A673 (cell line): ENCODE measurements at places on chromosomes 11 and 22. TPM values are rescaled to one million over a fixed set of nuclear protein-coding genes. Genes with fewer than 3 reads are reported as not detected.

DNA sequence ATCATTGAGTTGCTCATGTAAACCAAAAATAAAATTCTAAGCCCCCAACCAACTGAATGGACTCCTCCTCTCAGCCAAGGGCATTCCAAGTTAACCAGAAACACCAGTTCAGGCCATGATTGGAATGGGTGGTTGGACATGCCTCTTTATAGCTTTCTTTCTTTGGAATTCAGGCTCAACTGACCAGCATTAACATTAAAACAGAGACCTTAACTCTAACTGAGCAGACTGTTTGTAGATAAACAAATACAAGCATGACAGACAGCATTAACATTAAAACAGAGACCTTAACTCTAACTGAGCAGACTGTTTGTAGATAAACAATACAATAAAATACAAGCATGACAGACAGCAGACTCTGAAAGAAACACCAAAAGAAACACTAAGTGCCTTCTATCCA is 278.2 kb downstream of the DLG2 start:
- no peak for DNase-seq

DNA sequence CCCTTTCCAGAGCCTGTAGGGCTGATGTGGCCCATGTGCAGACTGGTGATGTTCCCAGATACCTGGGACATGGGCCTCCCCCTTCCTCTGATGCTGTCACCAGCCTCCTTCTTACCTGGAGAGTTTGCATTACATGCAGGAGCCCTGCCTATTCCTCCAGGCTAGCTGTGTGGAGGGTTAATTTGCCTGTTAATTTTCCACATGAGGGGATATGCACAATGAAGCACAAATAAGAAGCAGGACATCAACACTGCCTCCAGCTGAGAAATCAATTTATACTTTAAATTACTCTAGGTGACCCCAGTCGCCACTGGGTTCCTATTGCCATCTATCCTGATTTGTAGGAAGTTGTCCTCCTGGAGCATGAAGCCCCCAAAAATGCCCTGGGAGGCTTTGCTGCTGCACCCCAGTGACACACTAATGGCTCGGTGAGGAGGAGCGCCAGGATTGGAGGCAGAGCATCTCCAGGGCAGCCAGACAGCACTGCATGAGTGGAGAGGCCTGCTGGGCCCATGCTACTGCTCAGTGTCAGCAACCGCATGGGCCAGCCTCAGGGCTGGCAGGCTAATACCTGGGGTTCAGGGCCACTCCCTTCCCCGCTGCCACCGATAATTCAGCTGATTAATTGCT is 101.6 kb upstream of the USP47 start:
- no peak for DNase-seq

DNA sequence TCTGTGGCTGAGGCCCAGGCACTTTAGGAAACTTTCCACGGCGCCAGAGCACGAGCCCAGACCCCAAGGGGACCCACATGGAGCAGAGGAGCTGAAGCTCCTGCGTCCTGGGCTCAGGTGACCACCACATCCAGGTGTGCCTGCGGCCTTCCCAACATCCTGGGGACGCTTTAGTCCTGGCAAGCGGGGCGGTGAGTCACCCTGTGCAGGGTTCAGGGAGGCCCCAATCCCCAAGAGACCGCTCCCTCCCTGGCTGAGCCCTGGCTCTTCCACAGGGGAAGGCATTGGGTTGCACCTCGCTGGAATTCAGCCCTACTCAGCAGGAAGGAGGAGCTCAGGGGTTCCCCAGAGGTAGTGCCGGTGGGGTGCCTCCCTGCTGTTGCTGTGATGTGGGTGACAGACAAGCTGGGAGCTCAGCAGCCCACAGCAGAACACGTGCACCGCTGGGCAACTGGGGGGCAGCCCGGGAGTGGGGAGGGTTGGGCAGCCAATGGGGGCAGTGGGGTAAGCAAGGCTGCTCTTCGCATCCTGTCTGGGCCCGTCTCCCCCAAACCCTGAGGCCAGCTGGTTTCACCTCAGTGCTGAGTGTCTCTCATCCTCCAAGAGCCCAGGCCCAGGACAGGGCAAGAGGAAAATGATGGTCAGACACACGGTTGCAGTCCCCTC is 802.8 kb downstream of the BRD1 start:
- DNase-seq, result no peak

DNA sequence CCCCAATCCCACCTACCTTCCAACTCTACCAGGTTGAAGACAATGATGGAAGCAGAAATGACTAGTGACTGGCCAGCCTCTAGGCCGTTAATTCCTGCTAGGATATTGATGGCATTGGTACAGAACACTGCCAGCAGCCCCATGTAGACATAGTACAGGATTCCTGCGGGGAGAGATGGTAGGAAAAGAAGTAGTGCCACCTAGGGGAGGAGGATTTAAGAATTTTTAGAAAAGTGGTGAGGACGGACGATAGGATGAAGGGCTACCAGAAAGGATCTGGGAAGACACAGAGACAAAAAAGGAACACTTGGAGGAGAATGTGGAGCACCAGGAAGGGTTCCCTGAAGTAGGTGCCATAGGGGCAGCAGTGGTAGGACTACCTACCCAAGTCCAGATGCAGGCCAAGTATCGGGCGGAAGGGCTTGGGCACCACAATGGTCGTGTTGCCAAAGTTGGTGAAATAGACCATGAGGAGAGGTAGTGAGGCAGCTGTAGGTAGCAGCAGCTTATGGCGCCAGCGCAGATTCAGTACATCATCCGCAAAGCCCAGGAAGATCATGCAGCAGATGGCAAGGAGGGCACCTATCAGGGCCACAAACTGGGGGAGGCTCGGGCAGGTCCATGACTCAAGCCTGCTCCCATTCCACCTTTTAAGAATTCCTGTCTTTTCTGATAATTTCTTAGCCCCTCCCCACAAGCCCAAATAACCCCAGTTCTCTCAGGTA is 1.2 kb downstream of the DPAGT1 start:
- DNase-seq, result peak; percentile 87

DNA sequence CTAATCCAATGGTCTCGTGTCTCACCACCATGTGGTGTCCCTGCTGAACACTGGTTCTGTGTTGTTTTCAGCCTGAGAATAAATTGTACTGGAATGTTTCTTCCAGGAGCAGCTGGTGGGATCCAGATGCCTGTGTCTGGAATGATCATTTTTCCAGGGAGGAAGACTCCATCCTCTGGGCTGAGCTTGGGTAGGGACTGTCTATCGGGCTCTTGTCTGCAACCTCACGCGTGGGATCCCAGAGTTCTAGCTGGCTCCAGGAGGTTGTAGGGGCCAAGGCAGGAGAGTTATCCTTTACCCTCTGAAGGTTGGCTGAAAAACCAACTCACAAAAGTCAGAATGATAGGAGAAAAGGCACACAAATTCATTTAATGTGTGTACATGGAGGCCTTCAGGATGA is 144.1 kb upstream of the B3GAT1 start:
- no peak for DNase-seq

- DNase-seq, result peak; percentile 70
These were observed 16.6 kb downstream of the ARAP1 start for GRCh38 chr11:72735495-72736027.

GRCh38 chr11:36016263-36016662 is 72.4 kb downstream of the LDLRAD3 start:
- DNase-seq, result no peak

DNA sequence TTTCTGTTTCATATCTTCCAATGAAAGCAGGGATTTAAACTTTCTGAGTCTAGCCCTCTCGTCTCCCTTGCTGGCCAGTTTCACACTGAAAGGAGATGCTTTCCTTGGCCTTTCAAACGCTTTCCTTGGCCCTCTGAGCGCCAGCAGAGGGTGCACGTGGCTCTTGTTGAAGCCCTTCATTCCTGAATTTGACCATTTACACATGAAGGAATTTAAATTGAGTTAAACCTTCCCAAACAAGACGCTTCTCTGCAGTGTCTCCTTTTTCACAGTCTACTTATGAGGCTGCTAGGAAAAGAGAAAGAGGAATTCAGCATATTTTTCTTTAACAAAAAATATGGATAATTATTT is 21.6 kb downstream of the NNMT start:
- DNase-seq, result peak; percentile 43

- peak; percentile 68 for DNase-seq
These were observed 20.9 kb upstream of the NARS2 start for GRCh38 chr11:78595436-78596130.

DNA sequence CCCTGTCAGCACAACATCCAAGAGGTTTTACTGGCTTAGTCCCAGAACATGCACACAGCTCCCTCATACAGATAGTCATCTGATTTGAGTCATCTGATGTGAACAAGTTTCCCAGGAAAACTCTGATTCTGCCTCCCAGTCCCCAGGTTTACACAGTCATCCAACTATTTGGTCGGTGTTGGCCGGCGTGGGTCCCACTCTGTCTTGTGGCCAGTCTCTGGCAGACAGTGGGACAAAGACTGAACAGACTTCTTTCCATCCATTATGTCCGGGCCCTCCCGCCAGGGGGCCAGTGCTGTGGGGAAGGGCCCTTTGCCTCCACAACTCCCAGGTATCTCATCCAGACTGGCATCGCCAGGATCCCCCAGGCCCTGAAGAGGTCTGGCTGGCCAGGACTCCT is 60.0 kb downstream of the BTG4 start:
- no peak for DNase-seq

DNA sequence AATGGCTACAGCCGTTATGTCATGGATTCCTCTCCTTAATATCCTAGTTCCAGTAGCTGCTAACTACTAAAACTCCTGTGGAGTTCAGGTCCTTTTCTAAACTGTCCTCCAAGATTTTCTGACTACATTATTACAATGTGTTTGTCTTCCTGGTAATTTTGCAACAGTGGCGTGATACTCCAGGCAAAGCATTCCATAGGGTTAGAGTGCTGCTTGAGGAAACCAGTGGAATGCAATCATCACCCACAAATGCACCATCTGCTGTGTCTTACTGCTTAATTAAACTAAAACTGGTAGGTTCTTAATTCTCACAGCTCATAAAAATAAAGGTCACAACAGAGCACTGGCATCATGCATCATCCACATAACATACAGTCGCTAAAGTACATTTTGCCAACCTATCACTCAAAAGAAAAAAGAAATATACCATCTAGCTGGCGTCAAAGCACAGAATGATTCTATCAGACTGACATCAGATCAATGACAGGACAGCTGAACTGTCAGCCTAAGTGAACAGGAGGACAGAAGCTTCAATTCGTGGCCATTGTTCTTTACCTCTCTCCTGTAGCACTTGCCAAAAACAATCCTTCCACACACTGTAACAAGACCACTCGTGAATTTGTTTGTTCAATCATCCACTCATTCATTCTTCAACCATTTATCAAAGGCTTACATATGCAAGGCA is 182.5 kb downstream of the CADM1 start:
- no peak for DNase-seq

DNA sequence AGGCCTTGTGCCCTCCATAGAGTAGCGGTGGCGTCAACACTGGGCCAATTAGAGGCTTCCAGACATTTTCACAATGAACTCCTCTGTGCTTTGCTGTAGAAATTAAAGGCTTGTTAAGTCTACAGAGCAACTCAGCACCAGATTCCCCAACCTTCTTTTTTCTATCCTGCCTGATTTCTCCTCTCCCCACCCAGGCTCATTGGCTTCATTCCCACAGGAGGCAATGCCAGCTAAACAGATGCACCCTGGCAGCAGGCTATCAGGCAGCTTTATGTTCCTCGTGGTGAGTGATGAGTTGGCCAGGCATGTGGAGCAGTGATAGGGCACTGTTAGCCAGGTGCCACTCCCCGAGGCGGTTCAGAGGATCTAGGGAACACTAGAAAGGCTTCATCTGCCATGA is 4.8 kb downstream of the DIXDC1 start:
- DNase-seq, result no peak

DNA sequence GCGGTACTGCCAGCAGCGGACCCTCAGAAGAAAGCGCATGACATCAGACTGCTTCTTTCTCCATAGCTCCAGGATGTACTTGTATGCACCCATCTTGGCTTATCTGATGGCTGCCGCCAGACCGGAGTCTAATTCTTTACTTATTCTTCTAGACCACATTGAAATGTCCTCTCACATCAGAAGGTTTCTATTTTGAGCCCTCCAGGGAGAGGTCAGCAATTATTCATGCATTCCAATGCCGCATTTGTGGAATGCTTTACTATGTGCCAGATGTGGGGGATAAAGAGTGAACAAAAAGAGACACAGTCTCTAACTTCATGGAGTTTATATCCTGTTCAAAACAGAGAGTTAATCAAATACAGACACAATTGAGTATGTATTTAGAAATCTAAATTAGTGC is 230.1 kb downstream of the MIAT start:
- peak; percentile 65 for DNase-seq

GRCh38 chr11:69873166-69874077 is 54.2 kb upstream of the FGF3 start:
- DNase-seq, result no peak

- no peak for DNase-seq
These were observed 887 bp downstream of the TRPC6 start for GRCh38 chr11:101582989-101583250.

DNA sequence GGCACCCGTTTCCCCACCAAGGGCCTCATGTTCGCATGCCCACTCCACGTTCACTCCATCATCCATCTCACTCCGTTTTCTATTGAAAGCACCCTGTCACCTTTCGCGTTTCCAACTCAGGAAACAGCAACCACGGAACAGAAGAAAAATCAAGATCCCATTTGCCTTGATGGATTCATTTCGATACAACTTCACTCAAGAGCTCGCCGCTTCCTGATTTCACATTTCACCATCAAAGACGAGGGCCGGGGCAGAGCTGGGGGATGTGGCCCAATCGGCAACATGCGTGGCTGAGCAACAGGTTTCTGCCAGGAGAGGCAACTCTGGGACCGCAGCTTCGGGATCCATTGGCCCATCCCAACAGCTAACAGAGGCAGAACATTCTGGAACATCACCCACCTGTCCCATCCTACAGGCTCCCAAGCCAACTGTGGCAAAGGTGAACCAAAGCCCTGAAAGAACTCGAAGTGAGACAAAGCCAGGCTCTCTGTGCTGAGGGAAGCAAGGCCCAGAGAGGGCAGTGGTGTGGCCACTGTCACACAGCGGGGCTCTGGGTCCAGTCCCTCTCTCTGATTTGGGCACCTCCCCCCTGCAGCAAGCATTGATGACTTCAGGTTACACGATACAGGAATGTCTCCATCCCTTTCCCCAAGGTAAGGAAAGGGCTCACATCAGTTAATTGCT is 36.2 kb upstream of the CD5 start:
- no peak for DNase-seq

- no peak for DNase-seq
These were observed 2.2 kb downstream of the SEPTIN3 start for GRCh38 chr22:41971431-41971830.

DNA sequence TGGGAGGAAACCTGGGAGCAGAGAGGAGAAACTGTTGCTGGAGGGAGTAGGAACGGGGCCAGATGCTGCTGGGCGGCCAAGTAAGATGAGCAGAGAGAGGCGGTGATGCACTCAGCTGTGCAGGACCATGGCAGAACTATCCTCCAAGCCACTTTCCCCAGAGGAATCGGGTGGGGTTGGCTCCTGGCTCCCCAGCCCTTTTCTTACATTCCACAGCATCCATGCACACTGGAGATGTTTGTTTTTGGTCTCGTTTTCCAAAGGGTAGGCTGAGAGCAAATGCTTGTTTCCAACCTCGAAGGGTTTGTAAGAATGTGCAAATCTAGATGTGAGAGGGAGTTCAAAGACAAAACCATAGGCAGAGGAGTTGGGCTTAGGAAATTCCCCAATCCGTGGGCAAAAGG is 73.2 kb downstream of the DBX1 start:
- DNase-seq, result no peak

ASPHD2 gene
- total RNA-seq, result 1.2 and 1.4 TPM in 2 replicates

OVOL1 gene
- not detected in 2 replicates for total RNA-seq

GLYATL2 gene
- total RNA-seq, result 0.74 and 1.7 TPM in 2 replicates

SCGB1D2 gene
- not detected in 2 replicates for total RNA-seq

CHADL gene
- not detected in 2 replicates for total RNA-seq

RRP8 gene
- total RNA-seq, result 19.1 and 21.6 TPM in 2 replicates

CLCF1 gene
- total RNA-seq, result 0.69 and 0.87 TPM in 2 replicates

XKR3 gene
- 0.17 TPM in 1 of 2 replicates, not detected in the other for total RNA-seq

BAIAP2L2 gene
- total RNA-seq, result 1.6 and 2.5 TPM in 2 replicates
